ENCODE measurements at places on chromosomes 7 and 10.

DNA sequence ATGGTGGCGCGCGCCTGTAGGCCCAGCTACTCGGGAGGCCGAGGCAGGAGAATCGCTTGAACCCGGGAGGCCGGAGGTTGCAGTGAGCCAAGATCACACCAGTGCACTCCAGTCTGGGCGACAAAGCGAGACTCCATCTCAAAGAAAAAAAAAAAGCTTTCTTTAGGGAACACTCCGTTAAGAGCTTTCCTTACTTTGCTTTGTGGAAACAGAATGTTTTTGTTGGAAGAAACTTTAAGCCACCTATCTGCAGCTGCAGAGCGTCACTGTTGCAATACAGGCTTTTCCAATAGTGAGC lies 641 bp upstream of the TPK1 start:
- DNase-seq = no peak

- no peak for DNase-seq
Measured at GRCh38 chr10:58157076-58157766, 110.5 kb downstream of the IPMK start.

- no peak for DNase-seq
Measured at GRCh38 chr10:129236274-129236691, 230.8 kb upstream of the MGMT start.

GRCh38 chr7:96998744-96999143 lies 6.6 kb upstream of the DLX6 start:
- no peak for DNase-seq

DNA sequence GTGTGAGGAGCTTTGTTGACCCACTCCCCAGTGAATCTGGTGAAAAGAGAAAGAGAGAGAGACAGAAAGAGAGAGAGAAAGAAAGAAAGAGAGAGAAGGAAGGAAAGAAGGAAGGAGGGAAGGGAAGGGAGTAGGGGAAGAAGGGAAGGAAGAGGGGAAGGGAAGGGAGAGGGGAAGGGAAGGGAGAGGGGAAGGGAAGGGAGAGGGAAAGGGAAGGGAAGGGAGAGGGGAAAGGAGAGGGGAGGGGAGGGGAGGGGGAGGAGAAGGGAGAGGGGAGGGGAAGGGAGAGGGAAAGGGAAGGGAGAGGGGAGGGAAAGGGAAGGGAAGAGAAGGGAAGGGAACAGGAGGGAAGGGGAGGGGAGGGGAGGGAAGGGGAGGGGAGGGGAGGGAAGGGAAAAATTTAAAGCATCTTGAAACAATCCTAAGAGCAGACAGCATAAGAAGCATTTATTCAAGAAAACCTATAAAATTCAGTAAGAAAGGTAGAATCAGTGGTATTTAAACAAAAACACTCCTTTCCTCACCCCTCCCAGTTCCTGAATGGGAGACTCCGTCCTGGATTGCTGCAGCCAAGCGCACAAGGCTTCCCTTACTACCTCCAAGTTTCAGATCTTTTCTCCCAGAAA lies 846.2 kb upstream of the POM121L12 start:
- DNase-seq = no peak

GRCh38 chr10:13593535-13593934 lies 6.8 kb downstream of the PRPF18 start:
- no peak for DNase-seq

DNA sequence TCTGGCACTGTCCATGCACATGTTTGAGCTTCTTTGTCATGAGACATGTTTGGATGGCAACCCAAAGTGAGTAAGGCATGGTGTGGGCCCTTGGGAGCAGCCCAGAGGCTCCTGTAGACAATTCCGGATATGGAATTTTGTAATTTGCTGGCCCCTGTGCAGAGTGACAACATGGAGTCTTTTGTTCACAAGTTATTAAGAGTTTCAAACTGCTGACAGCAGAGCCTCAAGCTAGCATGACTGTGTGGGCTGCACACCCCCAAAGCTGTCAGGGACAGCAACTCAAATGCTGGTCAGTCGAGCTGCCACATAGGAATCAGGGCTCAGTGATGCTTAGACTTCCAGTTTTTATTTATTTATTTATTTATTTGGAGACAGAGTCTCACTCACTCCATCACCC lies 7.0 kb upstream of the MYL7 start:
- no peak for DNase-seq

- no peak for DNase-seq
Measured at GRCh38 chr10:47282005-47282656, 17.9 kb upstream of the GDF10 start.

DNA sequence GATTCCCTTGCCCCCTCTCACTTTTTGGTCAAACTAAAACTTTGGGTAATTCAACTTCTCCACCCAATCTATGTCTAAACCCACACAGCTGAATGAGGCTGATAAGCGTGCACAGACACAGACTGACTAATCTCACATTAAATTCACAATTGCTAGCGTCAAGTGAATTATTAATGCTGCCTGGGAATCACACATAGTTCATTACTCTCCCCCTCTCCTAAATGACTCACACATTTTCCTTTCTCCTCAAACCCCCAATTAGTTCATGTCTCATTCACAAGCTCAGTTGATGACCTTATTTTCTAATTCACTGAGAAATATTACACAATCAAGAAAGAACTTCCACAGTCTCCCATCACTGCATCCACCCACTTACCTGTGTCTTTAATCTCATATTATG lies 14.5 kb downstream of the KLF14 start:
- no peak for DNase-seq

GRCh38 chr10:117107238-117107637 lies 30.8 kb downstream of the VAX1 start:
- no peak for DNase-seq

DNA sequence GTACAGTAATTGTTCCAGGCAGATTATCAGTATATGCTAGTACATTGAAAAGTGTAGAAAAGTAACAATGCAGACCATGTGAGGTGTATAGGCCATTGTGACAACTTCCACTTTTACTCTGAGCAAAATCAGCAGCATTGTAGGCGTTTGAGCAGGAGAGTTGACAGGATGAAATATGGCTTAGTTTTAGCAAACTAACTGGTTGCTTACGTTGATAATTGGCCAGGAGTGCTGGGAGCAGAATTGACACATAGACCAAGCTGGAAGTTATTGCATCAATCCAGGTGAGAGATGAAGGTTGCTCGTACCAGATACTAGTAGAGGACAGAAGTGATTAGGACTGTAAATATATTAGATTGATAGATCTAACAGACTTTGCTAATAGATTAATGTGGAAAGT lies 46.0 kb downstream of the LCOR start:
- no peak for DNase-seq

GRCh38 chr7:49708590-49708989 lies 64.8 kb upstream of the VWC2 start:
- DNase-seq = no peak

DNA sequence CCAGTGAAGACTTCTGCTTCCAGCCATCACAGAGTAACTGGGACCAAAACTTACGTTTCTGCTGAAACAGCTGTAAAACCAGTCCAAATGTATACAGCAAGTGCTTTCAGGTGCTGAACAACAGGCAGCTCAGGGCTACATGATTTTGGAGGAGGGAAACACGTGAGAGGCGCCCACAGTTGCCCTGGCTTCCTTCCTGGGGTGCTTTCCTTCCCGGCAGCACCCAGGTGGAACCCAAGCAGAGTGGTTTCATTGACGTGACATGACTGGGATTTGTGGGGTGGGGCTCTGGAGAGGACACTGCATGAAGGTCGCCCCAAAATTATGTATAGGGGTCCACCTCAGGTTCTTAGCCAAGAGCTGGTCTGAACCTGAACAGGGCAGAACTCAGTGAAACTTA lies 34.2 kb downstream of the IL2RA start:
- no peak for DNase-seq

- no peak for DNase-seq
Measured at GRCh38 chr10:34742456-34742855, 72.6 kb downstream of the PARD3 start.

- DNase-seq = peak; percentile 88
Measured at GRCh38 chr10:11875494-11876281, 52.5 kb downstream of the PROSER2 start.

- DNase-seq = no peak
Measured at GRCh38 chr7:78499283-78499682, 700.7 kb downstream of the PHTF2 start.

GRCh38 chr7:26186364-26187311 lies 13.9 kb downstream of the HNRNPA2B1 start:
- no peak for DNase-seq

DNA sequence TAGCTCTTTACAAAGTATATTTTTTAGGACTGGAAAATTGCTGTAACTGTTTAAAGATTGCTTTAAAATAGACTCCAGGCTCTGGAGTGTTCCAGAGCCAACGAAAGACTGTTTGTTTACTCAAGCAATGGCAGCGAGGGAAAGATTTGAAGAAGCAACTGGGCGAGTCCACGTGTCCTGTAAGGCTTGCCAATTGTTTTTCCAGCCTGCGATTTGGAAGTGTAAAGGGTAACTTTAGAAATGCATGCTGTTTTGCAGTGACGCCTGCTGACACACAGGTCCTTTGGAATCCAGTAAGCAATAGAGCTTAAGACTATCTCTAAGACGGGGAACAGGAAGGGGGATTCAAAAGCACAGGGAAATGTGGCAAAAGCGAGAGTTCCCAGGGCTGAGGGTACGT lies 55.8 kb downstream of the TACC2 start:
- no peak for DNase-seq

DNA sequence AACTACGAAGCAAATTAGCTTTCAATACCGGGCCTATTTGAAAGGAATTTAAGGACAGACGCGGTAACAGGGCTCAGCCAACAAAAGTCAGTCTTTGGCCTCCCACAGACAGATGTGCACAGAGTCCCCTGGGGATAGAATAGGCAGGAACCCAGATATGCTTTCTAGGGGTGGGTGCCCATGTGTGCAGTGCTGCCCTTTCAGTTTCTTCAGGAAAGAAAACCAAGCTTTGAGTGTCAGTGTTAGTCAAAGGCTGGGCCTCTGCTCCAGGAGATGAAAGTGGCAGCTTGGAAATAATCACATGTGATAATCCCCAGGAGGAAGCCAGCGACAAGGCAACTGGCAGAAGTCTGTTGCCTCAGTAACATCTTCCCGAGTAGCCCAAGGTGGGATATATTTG lies 43.8 kb upstream of the CSTF2T start:
- DNase-seq = no peak

GRCh38 chr10:30043476-30044270 lies 15.7 kb downstream of the JCAD start:
- DNase-seq = no peak
